Activated naive CD4-positive, alpha-beta T cell treated with anti-CD3 and anti-CD28 coated beads for 36 hours (primary cell): ENCODE measurements at places on chromosomes 11 and 22.

DNA sequence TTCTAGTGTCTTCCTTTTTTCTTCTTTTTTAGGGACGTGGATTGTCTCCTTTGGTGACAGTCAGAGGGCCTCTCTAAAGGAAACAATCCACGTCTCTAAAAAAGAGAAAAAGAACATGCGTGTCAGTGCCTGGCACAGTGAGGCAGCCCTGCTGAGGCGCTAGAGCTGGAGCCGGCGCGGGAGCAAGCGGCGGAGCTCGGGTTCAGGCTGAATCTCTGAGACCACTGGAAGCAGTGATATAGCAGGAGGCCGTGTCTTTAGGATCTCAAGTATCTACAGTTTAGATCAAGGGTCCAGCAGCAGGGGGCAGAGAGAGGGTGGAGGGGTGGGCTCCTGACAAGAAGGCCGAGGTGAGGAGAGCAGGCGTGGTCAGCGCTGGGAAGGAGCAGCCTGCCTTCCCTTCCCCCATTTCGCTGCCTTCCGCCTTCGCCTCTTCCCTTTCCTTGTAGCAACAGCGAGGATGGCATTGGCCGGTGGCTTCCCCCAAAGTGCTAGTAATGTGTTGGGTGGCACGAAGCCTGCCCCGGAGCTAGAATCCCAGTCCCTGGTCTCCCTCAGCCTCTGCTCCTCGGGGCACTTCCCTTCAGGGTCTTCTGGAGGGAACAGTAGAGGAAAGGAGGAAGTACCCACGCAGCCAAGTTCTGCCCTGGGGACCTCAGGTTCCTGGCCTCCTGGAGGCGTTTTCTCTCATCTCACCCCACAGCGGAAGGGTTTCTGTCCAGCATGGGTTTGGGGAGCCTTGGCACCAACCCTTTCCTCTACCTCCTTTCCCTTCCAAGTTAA, 28.2 kb upstream of the RAB1B start:
- DNase-seq: no peak

GRCh38 chr11:62423012-62423411, 4.2 kb downstream of the SCGB1A1 start:
- no peak for DNase-seq

- DNase-seq: no peak
Observed at GRCh38 chr11:120900643-120901042, 123.3 kb upstream of the TBCEL start.

GRCh38 chr11:36507824-36508489, 2.1 kb downstream of the TRAF6 start:
- DNase-seq: no peak

DNA sequence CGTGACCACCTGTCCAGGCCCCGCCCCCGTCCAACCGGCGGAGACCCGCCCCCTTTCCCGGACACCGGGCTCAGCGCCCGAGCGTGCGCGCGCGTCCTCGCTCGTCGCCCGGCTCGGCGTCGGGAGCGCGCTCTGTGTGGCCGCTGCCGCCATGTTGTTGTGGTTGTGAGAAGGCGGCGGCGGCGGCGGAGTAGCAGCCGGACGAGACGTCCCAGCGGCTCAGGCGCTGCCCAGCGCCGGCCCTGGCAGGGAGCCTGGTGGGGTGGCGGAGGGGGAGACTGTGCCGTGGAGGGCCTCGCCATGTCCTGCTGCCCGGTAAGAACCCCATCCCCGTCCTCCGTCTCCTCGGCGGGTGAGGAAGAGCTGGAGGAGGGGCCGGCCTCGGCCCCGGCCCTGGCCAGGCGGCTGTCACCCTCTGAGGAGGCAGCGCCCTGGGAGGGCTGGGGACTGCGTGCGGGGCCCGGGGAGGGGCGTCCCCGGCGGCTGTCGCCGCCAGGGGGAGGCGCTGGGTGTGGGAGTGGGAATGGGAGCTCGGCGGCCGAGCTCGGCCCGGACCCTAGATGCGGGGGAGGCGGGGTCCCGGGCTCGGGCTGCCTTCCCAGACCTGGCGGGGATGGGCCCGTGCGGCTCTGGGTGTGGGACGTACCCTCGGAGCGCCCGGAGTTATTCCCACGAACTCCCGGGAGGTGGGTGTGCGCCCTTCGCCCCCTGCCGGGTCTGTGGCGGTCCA, at the start of gene MTMR3:
MTMR3 (plus strand) TSS at position 130 of the 730 bp plus-strand sequence. CDS start 87,886 bp downstream, outside the sequence.
- peak; percentile 95 for DNase-seq

DNA sequence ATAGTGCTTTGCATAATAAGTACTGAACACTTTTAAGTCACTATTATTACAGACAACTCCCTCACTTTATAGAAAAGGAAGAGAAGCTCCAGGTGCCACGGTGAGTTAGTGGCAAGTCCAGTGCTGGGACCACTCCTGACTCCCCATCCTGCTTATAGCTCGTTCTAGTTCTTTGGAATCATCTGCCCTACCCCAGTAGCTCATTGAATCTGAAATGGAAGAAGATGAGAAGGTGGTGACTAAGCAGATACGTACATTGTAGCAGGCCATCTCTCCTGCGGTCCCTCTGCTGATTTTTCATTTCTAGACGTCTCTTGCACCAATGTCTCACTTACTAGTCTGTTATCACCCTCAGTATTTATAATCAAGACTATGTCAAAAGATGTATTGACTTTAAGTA, 21.6 kb downstream of the MMP20 start:
- no peak for DNase-seq

DNA sequence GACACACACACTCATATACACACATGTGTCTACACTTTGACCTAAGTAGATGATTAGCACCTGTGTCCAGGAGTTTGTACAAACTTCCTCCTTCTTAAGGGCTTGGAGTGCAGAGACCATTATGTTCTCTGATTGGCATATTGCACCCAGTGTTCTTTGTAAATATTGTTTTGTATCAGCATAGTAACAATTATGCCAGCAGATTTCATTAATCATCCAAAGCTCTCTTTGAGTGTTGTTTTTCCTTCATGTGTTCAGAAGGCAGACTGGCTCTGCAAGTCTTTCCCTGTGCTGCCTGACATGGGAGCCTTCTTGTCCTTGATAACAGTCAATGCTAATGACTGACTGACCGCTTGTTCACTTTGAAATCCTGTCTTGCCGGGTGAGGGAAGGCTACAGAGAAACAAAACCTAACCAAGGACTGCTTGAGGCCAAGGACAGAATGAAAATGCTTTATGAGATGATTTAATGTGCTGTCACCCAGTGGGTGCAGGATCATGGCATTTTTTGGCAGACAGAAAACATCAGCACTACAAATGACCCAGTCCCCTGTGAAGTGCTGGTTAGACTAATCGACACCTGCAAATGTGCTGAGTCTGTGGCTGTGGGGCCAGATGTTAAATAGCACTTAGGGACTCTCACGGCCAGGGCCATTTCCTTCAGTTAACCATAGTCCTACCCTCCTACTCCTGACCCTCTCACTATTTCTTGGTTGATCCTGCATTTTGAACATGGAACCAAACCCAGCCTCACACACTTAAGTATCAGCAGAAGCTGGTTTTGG, 6.6 kb upstream of the BARX2 start:
- DNase-seq: no peak

DNA sequence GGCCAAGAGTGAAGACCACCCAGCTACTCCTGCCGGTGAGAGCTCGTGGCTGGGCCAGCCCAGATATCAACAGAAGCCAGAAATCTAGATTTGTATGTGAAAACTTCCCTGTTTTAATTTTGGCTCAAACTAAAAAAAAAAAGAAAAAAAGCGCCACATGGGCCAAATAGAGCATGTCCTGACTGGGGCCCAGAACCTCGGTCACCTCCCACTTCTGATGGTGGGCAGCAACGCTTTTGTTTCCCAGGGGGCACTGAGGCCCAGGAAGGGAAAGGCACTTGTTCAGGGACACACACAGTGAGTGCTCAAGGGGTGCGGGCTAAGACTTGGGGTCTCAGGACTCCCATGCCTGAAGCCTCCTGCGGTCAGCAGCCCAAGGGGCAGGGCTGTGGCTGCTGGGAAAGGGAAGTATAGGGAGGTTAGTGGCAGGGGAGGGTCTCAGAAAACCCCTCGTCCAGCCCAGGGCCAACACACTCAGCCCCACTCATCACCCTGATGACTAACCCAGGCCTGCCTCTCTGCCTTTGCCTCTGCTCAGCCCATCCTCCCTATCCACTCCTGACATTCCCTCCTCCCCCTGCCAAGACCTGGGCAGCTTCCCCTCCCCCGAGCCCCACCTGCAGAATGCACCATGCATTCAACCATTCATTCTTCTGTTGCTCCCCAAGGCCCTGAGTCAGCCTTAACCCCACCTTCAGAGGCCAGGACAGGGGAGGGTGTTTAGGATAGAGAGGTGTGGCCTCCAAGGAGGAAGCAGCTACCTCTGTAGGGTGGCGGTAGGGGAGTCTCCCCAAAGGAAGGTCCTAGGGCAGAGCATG, 30.0 kb upstream of the TCF20 start:
- DNase-seq: peak; percentile 79

GRCh38 chr11:112366777-112367176, 106.1 kb upstream of the PLET1 start:
- DNase-seq: no peak

DNA sequence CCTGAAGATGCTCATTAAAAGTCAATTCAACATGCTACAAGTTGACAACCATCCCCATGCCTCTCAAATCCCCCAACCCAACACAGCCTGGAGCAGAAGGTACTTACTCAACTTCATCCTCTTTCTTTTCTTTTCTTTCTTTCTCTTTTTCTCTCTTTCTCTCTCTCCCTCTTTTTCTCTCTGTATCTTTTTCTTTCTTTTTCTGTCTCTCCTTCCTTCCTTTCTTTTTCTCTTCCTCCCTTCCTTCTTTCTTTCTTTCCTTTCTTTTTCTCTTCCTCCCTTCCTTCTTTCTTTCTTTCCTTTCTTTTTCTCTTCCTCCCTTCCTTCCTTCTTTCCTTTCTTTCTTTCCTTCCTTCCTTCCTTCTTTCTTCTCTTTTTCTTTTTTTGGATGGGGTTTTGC, 135.7 kb upstream of the SEZ6L start:
- DNase-seq: no peak

DNA sequence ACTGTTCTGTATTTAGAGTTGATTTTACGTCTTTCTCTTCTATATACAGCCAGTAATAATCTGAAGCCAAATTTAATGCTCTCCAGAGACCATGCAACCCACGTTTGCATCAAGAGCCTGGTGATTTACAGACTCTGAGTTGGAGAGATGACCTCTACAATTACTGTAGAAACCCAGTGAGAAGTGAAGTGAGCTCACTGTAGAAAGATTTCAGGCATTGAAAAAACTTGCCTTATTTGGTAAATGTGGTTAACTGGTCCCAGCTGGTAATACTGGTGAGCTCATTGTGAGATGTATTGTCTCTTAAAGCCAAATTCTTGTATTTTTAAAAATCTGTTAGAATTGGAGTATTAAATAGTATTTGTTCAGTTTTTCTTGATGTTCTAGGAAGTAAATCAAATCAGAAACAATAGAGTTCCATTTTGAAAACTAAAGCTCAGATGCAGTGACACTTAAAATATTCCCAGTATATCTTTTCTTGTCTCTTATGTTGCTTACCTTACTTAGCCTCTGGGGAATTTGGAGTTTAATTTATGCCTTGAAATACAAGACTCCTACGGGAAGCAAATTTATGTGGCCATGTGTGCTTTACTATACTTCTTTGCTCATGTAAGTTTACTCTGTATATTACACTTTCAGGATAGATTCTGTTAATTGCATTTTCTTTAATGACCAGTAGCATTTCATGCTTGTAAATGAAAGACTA, 189.9 kb downstream of the ARHGAP42 start:
- no peak for DNase-seq

- no peak for DNase-seq
Observed at GRCh38 chr11:35183326-35183925, 44.5 kb downstream of the CD44 start.

GRCh38 chr22:21582801-21583740, 15.6 kb downstream of the UBE2L3 start:
- no peak for DNase-seq

GRCh38 chr22:28802595-28803123, 2.3 kb upstream of the XBP1 start:
- DNase-seq: no peak

- DNase-seq: no peak
Observed at GRCh38 chr11:83097429-83098075, 25.9 kb upstream of the RAB30 start.

DNA sequence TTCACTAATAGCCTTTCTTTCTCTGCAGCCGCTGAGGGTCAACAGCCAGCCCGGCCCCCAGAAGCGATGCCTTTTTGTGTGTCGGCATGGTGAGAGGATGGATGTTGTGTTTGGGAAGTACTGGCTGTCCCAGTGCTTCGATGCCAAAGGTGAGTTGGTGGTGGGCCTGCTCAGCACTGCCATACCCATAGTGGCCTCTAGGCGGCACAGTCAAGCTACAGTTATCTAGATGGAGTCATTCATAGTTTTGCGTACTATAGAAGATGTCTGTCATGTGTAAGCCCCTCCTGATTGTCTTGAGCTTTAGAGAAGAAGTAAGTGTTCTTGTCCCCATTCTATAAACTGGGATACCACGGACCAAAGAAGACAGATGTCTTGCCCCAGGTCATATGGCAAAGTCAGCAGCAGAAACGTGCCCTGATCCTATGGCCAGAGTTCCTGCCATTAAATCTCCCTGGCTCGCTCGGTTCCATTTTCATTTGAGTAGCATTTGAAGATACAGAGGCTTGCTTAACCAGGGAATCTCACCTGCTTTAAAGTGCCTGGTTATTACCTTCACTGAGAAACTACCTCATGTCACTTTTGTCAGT, 42.1 kb upstream of the CRTAM start:
- DNase-seq: peak; percentile 84

DNA sequence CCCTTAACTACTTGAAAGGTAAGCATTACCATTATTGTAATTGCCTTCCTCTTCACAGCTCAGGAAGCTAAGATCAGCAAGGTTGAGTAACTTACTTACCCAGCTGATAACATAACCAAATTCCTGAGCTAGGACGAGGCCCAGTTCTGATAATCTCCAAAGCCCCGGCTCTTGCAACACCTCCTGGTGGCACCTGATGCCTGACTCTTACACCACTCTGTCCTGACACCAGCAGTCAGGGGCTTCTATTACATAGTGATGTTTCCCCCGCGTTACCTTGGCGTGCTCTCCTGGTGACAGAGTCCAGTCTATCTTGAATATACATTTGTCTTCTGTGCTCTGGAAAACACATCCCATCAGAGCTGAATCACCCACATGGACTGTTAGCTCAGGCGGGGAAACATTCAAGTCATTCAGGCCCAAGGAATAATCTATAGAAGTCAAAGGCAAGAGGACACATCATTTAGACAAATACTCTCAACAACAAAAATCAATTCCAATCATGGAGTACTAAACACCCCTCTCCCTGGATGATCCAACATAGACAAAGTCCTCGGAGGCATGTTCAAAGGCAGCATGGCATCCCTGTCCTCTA, 12.6 kb downstream of the JAML start:
- DNase-seq: no peak

- no peak for DNase-seq
Observed at GRCh38 chr11:107819361-107820014, 39.1 kb downstream of the SLC35F2 start.
